ENCODE measurements at places on chromosomes 5 and 9. TPM values are rescaled to one million over a fixed set of nuclear protein-coding genes. Genes with fewer than 3 reads are reported as not detected.

DNA sequence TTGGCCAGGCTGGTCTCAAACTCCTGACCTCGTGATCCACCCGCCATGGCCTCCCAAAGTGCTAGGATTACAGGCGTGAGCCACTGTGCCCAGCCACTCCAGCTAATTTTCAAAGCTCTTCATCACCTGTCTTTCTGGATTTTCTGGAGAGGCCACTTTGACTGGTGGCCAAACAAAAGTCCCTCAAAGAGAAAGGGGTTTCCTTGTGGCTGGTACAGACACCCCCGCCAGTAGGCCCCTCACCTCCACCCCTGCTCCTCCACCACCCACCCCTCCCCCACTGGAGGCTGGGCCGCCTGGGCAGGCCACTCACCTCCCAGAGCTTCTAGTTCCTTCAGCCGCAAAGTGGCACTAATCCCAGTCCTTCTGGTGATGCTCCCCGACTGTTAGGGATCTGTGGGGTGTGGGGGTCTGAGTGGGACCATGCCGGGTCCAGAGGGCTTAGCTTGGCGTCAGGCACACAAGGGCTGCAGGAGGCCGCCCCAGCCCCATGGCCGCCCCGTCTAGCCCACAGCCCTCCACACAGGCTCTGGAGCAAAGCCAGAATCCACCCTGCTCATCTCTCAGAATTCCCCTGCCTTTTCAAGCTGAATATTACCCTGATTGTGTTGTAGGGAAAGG, 182.0 kb upstream of the IER5L start:
- no peak for DNase-seq

GRCh38 chr5:166865206-166865605, 1426.2 kb upstream of the WWC1 start:
- DNase-seq: no peak

- peak; percentile 63 for DNase-seq
Measured at GRCh38 chr5:120252839-120253238, 211.3 kb upstream of the PRR16 start.

UBE2QL1 gene
- not detected for total RNA-seq

DNA sequence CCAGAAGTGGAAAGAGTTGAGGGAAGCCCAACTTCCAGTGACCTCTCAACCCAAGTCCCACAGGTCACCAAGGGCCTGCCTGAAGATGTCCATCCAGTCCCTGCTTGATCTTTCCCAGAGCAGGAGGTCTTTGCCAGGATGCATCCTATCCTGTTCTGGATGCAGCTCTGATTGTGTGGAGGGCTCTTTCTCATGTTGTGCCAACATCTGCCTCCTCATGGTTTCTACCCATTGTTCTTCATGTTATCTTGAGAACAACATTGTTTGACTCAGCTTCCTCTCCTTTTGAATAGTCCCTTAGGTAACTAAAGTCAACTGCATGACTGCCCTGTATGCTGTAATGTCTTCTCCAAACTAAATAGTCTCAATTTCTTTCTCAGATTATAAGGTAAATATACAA, 169.3 kb downstream of the CCDC192 start:
- DNase-seq: peak; percentile 1

All from HT1080 (cell line).